H9 (cell line): ENCODE measurements at places on chromosomes 13 and 19.

GRCh38 chr19:1363599-1363998, 20.1 kb upstream of the NDUFS7 start:
- no peak overlapping the region for H3K27ac ChIP-seq
- H3K27me3 ChIP-seq = no peaks in the 10 kb centered on the region
- H3K4me1 ChIP-seq = no peaks in the 10 kb centered on the region
- DNase-seq = no peak
- no peak overlapping the region for H3K4me3 ChIP-seq
- H3K36me3 ChIP-seq = peaks cover 35% of the 10 kb centered on the region

DNA sequence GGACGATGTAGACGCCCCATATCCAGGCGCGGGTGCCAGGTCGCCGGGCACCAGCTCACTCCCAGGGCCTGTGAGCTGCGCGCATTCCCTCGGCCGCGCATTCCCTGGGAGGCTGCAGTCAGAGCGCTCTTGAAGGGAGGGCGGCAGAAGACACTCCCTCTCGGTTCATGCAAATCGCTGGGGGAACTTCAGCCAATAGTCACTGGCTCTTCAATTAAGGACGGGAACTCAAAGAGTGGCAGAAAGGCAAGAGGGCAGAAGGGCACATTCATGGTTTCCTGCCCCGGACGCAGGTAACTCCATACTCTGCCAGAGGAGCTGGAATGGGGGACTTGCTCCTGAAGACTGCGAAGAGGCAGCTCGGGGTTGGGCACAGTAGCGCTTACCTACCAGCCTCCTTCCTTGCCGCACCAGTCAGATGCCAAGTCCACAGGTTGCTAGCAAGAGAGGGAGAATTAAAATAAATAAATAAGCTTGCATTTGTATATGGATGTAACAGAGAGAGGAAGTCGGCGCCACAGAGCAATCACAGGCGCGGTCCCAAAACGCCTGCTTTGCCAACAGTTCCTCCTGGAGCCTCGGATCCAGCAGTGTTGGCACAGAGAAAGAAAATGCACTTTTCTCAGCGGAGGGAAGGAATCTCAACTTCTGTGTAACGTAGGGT, 459 bp downstream of the PCDH20 start:
- no peaks in the 10 kb centered on the region for H3K4me1 ChIP-seq
- no peak overlapping the region for H3K27ac ChIP-seq
- H3K4me3 ChIP-seq = peak overlapping the region; percentile 82
- DNase-seq = peak; percentile 93

- no peak for DNase-seq
- peaks cover 55% of the 10 kb centered on the region for H3K36me3 ChIP-seq
- H3K27me3 ChIP-seq = no peaks in the 10 kb centered on the region
- no peak overlapping the region for H3K27ac ChIP-seq
- no peak overlapping the region for H3K4me3 ChIP-seq
- H3K4me1 ChIP-seq = peaks cover 6% of the 10 kb centered on the region; the same call in 1 of the 2 replicates
Observed at GRCh38 chr19:47649588-47649987, 40.7 kb downstream of the BICRA start.

DNA sequence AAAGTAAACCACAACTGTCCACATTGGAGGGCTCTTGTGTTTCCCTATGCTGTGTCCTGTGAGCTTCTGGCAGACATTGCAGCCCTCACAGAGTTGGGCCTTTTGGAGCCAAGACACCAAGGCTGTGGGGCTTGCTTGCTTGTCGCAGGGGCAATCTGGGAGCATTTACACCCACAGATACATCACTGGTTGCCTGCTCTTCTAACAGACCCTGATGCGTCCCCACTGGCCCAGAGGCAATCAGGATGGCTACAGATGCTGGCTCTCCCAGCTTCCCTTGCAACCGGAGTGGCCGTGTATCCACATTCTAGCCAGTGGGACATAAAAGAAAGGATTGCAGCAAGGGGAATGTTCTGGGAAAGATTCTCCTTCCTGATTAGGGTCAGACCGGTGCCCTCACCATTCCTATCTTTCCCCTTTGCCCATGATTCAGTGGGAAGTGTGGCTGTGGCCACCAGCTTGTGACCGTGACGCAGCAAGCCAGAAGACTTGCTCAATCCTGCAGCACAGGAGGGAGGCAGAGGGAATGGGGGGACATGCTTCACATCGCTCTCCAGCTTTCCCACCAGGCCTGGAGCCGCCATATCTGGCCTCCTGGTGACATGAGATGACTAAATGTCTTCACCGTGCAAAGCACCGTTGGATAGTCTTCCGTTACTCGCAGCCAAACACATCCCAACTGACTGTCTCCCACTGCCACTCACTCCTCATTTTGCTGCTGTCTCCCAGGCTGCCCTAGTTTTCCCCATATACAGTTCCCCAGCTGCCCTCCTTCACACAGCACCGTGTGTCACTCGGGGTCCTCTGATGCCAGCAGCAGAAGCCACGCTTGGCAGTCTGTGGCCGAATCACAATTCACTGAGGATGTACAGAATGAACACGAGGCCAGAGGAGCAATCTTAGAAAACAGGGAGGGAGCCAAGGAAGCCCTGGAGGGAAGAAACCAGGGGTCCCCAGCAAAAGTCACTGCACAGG, 151.0 kb downstream of the DPF1 start:
- no peak overlapping the region for H3K27ac ChIP-seq
- H3K36me3 ChIP-seq = peaks cover 9% of the 10 kb centered on the region; the same call in 2 of the 3 replicates
- no peak for DNase-seq
